ENCODE measurements at places on chromosomes 12 and 14. TPM values are rescaled to one million over a fixed set of nuclear protein-coding genes. Genes with fewer than 3 reads are reported as not detected.

GRCh38 chr14:34548472-34548981 lies 9.0 kb upstream of the EAPP start:
- H3K27me3 ChIP-seq = no peaks in the 10 kb centered on the region
- no peak overlapping the region for H3K4me3 ChIP-seq

Gene ERBB3
- 0.82 TPM for total RNA-seq

Gene RPGRIP1
- not detected for total RNA-seq

DNA sequence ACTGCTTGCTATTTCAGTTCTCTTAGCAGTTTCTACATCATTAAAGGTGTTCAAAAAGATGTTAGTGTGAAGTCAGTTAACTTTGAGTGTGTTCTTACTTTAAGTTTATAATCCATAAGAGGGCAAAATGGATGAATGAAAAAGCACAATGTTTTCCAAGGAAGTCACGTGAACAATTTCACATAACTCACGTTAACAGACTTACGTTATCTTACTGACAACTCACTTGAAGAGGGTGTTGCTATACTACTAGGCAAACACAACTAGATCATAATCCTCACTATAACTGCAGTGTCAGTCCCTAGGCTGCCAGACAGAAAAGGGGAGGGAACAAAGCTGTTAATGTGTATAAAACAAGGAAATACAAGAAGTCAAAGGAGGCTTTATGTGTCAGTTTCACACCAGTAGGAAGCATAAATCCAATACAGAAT lies 6.4 kb downstream of the SLC2A13 start:
- H3K4me3 ChIP-seq = no peak overlapping the region
- no peak for DNase-seq
- H3K27me3 ChIP-seq = no peaks in the 10 kb centered on the region
- no peak overlapping the region for H3K27ac ChIP-seq

- H3K36me3 ChIP-seq = peaks cover 24% of the 10 kb centered on the region
- H3K27me3 ChIP-seq = no peaks in the 10 kb centered on the region
Observed at GRCh38 chr14:77023001-77023996, 5.2 kb downstream of the IRF2BPL start.

Gene SLC6A12
- total RNA-seq = not detected

DNA sequence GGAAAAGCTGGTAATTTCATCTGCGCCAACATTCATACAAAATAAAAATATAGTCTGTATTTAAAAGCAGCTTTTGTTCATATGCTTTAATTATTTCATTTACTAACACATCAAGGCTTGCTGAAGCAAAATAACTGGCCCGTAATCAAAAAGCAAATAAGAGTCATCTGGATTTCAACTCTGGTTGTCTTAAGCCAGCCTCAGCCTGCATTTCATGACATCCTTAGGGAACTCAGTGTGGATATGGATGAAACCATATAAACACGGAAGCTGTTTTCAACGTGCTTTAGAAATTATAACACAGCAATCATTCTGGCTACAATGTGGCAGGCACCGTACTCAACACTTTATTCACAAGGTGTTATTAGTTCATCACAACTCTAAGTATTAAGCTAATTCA lies 852 bp downstream of the COX16 start:
- no peak overlapping the region for H3K27ac ChIP-seq
- H3K4me1 ChIP-seq = peaks cover 34% of the 10 kb centered on the region
- H3K36me3 ChIP-seq = peaks cover 14% of the 10 kb centered on the region
- DNase-seq = no peak

DNA sequence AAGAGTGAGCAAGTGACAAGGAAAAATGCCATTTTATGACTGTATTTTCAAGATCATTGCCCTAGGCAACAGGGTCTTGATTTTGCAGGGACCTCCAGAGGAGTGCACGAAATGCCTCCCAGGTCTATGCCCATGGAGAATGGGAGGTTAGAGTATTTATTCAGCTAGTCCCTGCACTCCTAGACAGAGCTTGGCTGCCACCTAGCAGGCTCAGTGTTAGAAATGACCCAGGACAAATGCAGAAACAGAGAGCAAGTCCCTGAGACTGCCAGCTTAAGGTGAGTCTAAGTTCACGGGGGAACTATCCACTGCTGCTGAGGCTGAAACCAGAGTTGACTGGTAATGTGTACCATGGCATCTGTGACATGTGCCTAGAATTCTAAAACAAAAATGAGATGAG lies 506.4 kb downstream of the MED13L start:
- no peak overlapping the region for H3K27ac ChIP-seq
- H3K4me3 ChIP-seq = no peak overlapping the region
- H3K27me3 ChIP-seq = no peaks in the 10 kb centered on the region
- no peaks in the 10 kb centered on the region for H3K4me1 ChIP-seq
- no peak for DNase-seq

GRCh38 chr12:3574986-3575385 lies 84.0 kb downstream of the PRMT8 start:
- no peak for DNase-seq
- H3K27me3 ChIP-seq = peaks cover 11% of the 10 kb centered on the region
- no peak overlapping the region for H3K27ac ChIP-seq
- H3K4me3 ChIP-seq = no peak overlapping the region
- H3K4me1 ChIP-seq = no peaks in the 10 kb centered on the region
- no peaks in the 10 kb centered on the region for H3K36me3 ChIP-seq

GRCh38 chr14:32593290-32593942 lies 264.3 kb downstream of the AKAP6 start:
- H3K27ac ChIP-seq = no peak overlapping the region
- no peak overlapping the region for H3K4me3 ChIP-seq
- no peak for DNase-seq
- no peaks in the 10 kb centered on the region for H3K36me3 ChIP-seq

DNA sequence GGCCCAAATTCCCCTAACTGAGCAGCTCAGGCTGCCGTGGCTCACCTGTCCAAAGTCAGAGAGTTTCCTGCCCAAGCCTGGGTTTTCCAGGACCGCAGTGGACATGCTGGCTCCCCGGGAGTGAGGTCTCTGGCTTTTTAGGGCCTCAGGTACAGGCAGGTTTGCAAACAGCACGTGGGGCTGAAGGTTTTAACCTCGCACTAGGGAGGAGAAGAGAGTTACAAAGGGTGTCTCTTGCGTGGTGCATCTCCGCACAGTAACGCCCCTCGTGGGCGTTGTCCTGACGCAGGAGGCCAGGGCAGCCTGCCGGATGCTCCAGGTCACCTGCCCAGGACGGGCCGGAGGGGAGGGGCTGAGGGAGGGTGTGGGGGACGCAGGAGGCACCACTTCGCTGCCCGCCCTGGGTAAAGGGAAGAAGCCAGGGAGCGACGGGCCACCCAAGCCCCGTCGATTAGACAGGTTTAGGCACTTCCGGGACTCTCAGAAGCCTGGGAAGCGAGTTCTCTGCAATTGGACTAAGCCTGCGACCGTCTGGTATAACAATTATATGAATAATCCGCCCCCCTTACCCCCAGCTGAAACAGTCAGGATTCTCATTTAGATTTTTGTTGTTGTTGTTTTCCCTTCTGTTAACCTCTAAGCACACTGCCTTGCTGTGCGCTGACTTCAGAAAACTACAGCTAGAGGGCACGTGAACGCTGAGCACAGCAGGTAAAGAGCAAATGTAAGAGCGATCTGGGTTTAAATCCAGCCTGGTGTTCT lies at the start of gene PAH:
Gene PAH (minus strand): TSS at position 219 of the 762 bp plus-strand sequence. CDS start 114 bp downstream, at position 105.
- no peak within 1 kb of the TSS for H3K27ac ChIP-seq
- H3K27me3 ChIP-seq = peaks cover 2% of the 10 kb centered on the region
- peak within 1 kb of the TSS; percentile 38 for H3K4me3 ChIP-seq
- no peaks in the 10 kb centered on the region for H3K36me3 ChIP-seq

DNA sequence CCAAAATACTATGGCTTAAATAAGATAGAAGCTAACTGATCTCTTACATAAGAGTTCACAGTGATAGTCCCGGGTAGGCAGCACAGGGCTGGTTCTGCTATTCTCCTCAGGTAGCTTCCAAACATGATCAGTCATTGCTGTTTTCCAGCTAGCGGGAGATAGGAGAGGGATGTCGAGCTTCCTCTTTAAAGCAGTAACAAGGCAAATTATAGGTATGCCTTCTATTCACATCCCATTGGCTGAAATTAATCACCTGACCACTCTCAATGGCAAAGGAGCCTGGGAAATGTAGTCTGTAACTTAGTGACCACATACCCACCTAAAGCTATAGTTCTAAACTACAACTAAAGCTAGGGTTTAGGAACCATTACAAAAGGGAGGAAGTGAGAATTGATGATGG lies 34.5 kb upstream of the VRK1 start:
- H3K4me3 ChIP-seq = peak overlapping the region; percentile 47
- H3K4me1 ChIP-seq = no peaks in the 10 kb centered on the region
- peak; percentile 10 for DNase-seq
- H3K27me3 ChIP-seq = peaks cover 7% of the 10 kb centered on the region
- H3K36me3 ChIP-seq = no peaks in the 10 kb centered on the region

DNA sequence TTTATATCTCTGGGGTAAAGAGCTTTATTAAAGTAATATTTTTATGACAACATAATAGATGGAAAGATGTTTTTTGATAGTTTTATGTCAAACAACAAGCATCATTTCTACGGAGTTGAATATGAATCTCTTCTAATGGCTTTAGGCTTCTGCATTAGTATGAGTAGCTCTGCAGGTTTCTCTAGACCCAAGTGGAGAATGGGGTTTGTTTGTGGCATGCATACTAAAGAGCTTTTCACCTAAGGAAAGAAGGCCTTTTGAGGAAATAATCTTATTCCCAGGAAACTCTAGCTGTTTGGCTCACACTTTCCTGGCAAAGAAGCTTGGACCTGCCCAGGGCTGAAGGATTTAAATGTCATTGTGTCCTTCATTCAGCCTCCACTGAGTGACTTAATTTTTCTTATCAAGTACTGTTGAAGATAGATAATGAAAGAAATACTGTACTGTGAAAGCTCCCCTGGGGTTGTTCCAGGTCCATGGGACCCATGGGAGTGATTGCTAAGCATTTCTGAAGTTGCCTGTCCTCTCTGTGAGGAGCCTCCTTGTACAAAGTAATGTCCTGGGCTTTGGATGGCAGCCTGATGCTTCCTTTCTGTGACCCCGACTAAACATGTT lies 469.3 kb downstream of the LRIG3 start:
- no peaks in the 10 kb centered on the region for H3K36me3 ChIP-seq
- no peak for DNase-seq
- H3K27me3 ChIP-seq = no peaks in the 10 kb centered on the region
- H3K4me1 ChIP-seq = no peaks in the 10 kb centered on the region

GRCh38 chr12:51848841-51849735 lies 570 bp upstream of the FIGNL2 start:
- H3K4me3 ChIP-seq = no peak overlapping the region
- H3K27me3 ChIP-seq = peaks cover 32% of the 10 kb centered on the region
- DNase-seq = no peak
- H3K4me1 ChIP-seq = peaks cover 20% of the 10 kb centered on the region

Gene EFS
- not detected for total RNA-seq

DNA sequence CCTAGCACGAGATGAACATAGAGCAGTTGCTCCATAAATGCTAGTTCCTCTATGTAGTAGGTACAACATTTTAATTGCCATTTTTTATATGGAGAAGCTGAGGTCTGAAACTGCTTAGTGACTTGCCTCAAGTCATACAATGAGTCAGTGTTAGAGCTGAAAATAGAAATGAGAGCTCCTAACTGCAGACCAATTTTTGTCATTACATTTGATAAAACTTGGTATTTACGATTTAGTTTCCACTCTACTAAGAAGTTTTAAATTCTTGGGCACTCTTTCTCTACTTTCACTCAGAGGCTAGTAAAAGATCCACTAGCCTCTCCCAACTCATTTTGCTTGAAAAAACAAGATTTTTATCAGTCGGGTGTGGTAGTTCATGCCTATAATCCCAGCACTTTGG lies 8.1 kb upstream of the TMED10 start:
- H3K4me3 ChIP-seq = no peak overlapping the region
- peaks cover 4% of the 10 kb centered on the region for H3K4me1 ChIP-seq
- H3K27ac ChIP-seq = no peak overlapping the region

- DNase-seq = no peak
- H3K4me3 ChIP-seq = no peak overlapping the region
- no peaks in the 10 kb centered on the region for H3K4me1 ChIP-seq
- H3K36me3 ChIP-seq = no peaks in the 10 kb centered on the region
- peaks cover 10% of the 10 kb centered on the region for H3K27me3 ChIP-seq
- H3K27ac ChIP-seq = no peak overlapping the region
Observed at GRCh38 chr12:131384544-131384855, 326.4 kb upstream of the SFSWAP start.

DNA sequence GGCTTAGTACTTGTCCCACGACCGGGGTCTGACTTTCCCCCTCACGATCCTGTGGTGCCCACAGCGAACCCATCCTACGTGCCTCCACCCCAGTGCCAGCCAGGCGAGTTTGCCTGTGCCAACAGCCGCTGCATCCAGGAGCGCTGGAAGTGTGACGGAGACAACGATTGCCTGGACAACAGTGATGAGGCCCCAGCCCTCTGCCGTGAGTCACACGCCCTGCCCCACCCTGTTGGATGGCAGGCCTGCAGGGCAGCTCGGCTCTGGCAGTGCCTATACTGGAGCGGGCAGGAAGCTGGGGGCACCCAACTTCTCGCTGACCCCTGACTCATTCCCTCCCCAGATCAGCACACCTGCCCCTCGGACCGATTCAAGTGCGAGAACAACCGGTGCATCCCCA lies 18.3 kb upstream of the LRP1-AS start:
- DNase-seq = no peak
- no peaks in the 10 kb centered on the region for H3K27me3 ChIP-seq
- H3K36me3 ChIP-seq = no peaks in the 10 kb centered on the region

GRCh38 chr12:26790645-26790994 lies 42.4 kb downstream of the ITPR2 start:
- no peak overlapping the region for H3K4me3 ChIP-seq
- no peak for DNase-seq
- no peaks in the 10 kb centered on the region for H3K27me3 ChIP-seq
- no peak overlapping the region for H3K27ac ChIP-seq
- H3K4me1 ChIP-seq = peaks cover 34% of the 10 kb centered on the region

DNA sequence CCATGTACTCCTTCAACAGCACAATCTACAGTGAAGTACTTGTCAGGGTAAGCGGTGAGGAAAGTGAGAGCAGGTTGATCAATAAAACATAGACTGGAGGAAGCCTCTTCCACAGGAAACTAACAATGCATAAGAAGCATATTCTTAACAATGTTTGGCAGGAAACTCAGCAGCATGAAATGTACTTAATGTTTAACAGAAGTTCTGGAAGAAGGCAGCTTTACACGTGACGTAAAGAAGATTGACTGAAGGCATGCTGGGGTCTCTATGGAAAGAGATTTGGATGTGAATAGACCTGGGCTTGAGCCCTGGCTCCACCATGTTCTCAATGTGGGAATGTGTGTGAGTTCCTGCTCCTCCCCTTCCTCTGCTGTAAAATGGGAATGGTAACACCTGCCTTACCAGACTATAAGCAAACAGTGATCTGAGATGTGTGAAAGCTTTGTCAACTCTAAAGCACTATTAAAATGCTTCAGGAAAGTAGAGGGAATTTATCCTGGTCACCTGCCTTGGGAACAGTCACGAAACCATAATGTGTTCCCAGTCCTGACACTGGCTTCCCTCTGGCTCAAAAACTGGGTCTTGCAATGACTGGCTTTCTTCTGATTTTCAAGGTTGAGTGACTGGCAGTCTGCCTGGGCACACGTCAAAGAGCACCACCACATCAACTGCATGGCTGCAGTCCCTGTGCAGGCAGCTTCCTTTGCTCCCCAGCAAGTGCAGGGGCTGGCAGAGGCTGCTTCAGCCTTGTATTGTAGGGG lies 384.6 kb downstream of the APAF1 start:
- DNase-seq = no peak
- no peak overlapping the region for H3K27ac ChIP-seq
- no peak overlapping the region for H3K4me3 ChIP-seq
- peaks cover 8% of the 10 kb centered on the region for H3K27me3 ChIP-seq
- H3K36me3 ChIP-seq = no peaks in the 10 kb centered on the region

GRCh38 chr12:103880299-103881142 lies 39.5 kb upstream of the NT5DC3 start:
- H3K27ac ChIP-seq = no peak overlapping the region
- peaks cover 22% of the 10 kb centered on the region for H3K4me1 ChIP-seq
- DNase-seq = no peak
- no peaks in the 10 kb centered on the region for H3K27me3 ChIP-seq
- no peak overlapping the region for H3K4me3 ChIP-seq

- H3K4me3 ChIP-seq = no peak overlapping the region
- H3K27me3 ChIP-seq = no peaks in the 10 kb centered on the region
- no peak for DNase-seq
- H3K4me1 ChIP-seq = no peaks in the 10 kb centered on the region
Observed at GRCh38 chr14:37035401-37035800, 137.0 kb downstream of the SLC25A21 start.

Data from activated CD4-positive, alpha-beta memory T cell treated with anti-CD3 and anti-CD28 coated beads for 36 hours (primary cell).